T-cell (primary cell): ENCODE measurements at places on chromosomes 6 and 20. TPM values are rescaled to one million over a fixed set of nuclear protein-coding genes. Genes with fewer than 3 reads are reported as not detected.

DNA sequence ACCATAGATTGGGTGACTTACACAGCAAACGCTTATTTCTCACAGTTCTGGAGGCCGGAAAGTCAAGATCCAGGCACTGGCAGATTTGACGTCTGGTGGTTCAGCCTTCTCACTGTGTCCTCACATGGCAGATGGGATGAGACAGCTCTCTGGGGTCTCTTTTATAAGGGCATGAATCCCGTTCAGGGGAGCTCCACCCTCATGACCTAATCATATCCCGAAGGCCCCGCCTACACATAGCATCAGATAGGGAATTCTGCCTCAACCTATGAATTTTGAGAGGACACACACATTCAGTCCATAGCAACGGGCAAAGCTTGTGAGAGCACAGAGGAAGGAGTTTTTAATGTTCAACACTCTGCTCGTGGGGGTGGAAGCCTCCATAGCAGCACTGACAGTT lies 27.5 kb downstream of the DAAM2 start:
- no peak overlapping the region for H3K4me3 ChIP-seq
- no peaks in the 10 kb centered on the region for H3K4me1 ChIP-seq
- DNase-seq, result no peak
- H3K27me3 ChIP-seq, result peaks cover 9% of the 10 kb centered on the region

SEMG1 gene
- total RNA-seq, result not detected

DNAH8 gene
- 0.10 TPM for total RNA-seq

DNA sequence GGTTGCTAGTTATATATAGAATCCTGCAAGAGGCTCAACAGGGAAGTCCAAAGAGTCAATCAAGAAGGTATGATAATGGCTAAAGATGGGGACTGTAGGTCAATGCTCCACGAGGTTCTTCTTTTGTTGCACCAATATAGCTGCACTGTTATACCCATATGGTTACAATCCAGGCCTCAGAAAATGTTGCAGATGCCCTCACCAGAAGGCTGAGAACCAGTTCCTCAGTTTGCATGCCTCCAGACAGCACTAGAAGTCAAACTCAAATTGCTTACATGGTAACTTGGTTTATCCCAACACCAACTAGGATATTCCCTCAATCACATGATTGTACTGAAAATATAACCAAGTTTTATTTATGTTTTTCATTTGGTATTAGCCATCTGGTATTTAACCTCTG lies 12.1 kb downstream of the EEF1A1 start:
- H3K4me1 ChIP-seq, result no peaks in the 10 kb centered on the region
- no peak overlapping the region for H3K27ac ChIP-seq
- peaks cover 13% of the 10 kb centered on the region for H3K36me3 ChIP-seq

DNA sequence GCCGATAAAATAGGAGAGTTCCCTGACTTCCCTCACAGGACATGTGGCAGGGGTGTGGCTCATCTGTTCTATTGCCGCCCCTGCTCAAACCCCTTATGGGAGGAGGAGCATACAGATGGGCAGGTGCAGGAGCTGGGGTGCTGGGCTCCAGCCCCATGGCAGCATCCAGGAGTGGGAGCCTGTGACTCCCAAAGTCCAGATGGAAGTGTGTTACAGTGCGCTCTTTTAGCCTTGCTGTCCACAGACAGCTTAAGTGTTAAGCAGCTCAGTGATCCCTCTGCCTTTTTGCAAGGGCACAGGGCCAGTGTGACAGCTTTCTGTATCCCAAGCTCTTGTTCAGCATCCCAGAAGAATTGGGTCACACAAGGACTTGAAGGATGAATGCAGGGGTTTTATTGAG lies 212.3 kb upstream of the MYLIP start:
- H3K4me1 ChIP-seq, result no peaks in the 10 kb centered on the region
- H3K36me3 ChIP-seq, result no peaks in the 10 kb centered on the region
- no peak overlapping the region for H3K27ac ChIP-seq
- H3K4me3 ChIP-seq, result no peak overlapping the region
- no peak for DNase-seq

- H3K36me3 ChIP-seq, result no peaks in the 10 kb centered on the region
- no peaks in the 10 kb centered on the region for H3K27me3 ChIP-seq
- no peak overlapping the region for H3K4me3 ChIP-seq
- H3K4me1 ChIP-seq, result peaks cover 20% of the 10 kb centered on the region
Measured at GRCh38 chr6:127345521-127345920, 2.1 kb upstream of the ECHDC1 start.

- no peak for DNase-seq
- H3K27ac ChIP-seq, result no peak overlapping the region
- no peak overlapping the region for H3K4me3 ChIP-seq
- no peaks in the 10 kb centered on the region for H3K27me3 ChIP-seq
- no peaks in the 10 kb centered on the region for H3K36me3 ChIP-seq
Measured at GRCh38 chr6:99711302-99711701, 104.7 kb downstream of the PRDM13 start.

GRCh38 chr6:152575161-152575560 lies 62.0 kb downstream of the SYNE1 start:
- no peaks in the 10 kb centered on the region for H3K36me3 ChIP-seq
- H3K27me3 ChIP-seq, result no peaks in the 10 kb centered on the region
- H3K27ac ChIP-seq, result no peak overlapping the region
- DNase-seq, result no peak
- no peak overlapping the region for H3K4me3 ChIP-seq
- H3K4me1 ChIP-seq, result no peaks in the 10 kb centered on the region

GRCh38 chr20:43318755-43319297 lies 129.1 kb upstream of the PTPRT start:
- H3K4me1 ChIP-seq, result no peaks in the 10 kb centered on the region
- peaks cover 4% of the 10 kb centered on the region for H3K27me3 ChIP-seq
- H3K36me3 ChIP-seq, result no peaks in the 10 kb centered on the region

DNA sequence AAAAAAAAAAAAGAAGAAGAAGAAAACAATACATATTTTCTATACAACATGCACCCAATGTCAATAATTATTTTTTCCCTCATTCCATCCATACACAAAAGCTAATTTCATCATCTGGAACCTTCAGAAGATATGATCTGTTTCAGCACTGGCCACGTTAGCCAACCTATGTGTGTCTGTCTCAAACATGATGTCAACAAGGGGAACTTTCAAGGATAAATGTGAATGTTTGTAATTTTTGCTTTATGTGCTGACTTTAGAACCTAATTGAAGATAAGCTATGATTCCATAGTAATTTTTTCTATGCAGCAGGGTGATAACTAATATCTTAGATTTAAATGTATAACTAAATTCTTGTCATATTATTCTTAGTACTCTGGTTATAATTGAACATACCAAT lies 37.9 kb downstream of the IPCEF1 start:
- DNase-seq, result no peak
- no peaks in the 10 kb centered on the region for H3K4me1 ChIP-seq
- peaks cover 12% of the 10 kb centered on the region for H3K27me3 ChIP-seq
- H3K36me3 ChIP-seq, result no peaks in the 10 kb centered on the region

DNA sequence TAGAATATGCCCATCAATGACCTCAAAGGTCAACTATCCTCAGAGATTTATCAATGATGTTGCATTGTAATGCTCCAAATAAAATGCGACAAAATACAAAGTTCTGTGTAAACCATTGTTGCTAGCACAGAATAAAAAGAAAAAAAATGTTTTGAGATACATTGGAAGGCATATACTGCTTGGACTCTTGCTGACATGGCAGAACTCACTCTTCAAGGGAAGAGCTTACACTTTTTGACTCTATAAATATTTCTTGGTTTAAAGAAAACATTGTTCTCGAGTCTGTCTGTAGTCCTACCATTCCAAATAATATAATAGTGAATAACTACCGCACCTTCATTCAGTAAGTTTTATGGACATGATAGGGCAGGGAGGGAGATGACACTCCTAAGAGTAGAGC lies 178.7 kb upstream of the RSPO3 start:
- H3K4me1 ChIP-seq, result no peaks in the 10 kb centered on the region
- H3K4me3 ChIP-seq, result no peak overlapping the region
- H3K27me3 ChIP-seq, result no peaks in the 10 kb centered on the region
- H3K27ac ChIP-seq, result no peak overlapping the region
- DNase-seq, result no peak

- H3K4me1 ChIP-seq, result no peaks in the 10 kb centered on the region
- DNase-seq, result no peak
- H3K27ac ChIP-seq, result no peak overlapping the region
- no peak overlapping the region for H3K4me3 ChIP-seq
- no peaks in the 10 kb centered on the region for H3K36me3 ChIP-seq
- H3K27me3 ChIP-seq, result no peaks in the 10 kb centered on the region
Measured at GRCh38 chr6:150756173-150756572, 109.3 kb upstream of the MTHFD1L start.

- no peak overlapping the region for H3K27ac ChIP-seq
- no peaks in the 10 kb centered on the region for H3K36me3 ChIP-seq
- H3K4me3 ChIP-seq, result no peak overlapping the region
- no peaks in the 10 kb centered on the region for H3K4me1 ChIP-seq
- no peak for DNase-seq
Measured at GRCh38 chr6:82330171-82330804, 33.3 kb upstream of the TPBG start.

GRCh38 chr6:2866171-2866846 lies 24.6 kb upstream of the SERPINB1 start:
- H3K27me3 ChIP-seq, result no peaks in the 10 kb centered on the region
- no peaks in the 10 kb centered on the region for H3K36me3 ChIP-seq
- H3K27ac ChIP-seq, result no peak overlapping the region
- DNase-seq, result no peak

DNA sequence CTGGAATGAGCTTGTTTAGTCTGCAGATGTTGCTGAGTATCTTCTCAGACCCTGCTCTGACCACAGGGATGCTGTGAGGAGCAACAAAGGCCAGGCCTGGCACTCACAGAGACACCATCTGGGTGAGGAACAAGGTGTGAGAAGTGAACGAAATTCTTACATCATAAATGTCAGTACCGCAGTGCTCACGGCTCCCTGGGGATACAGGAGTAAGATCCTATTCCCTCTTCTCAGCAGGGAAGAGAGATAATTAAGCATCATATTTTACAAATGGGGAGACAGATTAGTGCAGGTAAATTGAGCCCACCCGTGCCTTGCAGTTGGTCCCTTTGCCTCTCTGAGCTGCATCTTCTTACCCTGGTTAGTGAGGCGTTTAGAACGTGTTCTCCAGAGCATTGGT lies 106.2 kb downstream of the DTD1 start:
- no peaks in the 10 kb centered on the region for H3K27me3 ChIP-seq
- H3K27ac ChIP-seq, result no peak overlapping the region
- DNase-seq, result no peak
- H3K4me1 ChIP-seq, result no peaks in the 10 kb centered on the region
- no peak overlapping the region for H3K4me3 ChIP-seq
- peaks cover 2% of the 10 kb centered on the region for H3K36me3 ChIP-seq

DNA sequence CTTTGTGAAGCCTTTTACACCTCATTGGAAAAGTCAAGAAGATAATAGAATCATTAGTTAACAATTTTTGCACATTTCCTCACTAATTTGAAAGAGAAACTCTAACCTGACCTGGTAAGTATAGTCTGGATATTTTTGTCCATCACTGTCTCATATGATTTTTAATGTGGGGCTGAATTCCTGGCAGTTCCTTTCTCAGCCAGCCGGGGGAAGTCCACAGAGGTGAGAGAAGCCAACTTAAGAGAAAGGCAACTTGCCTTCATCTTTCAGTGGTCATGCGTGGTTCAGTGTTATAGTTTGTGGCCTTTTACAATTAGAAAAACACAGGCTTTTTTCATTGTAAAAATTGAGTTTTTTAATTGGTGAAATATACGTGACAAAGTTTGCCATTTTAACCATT lies 80.6 kb downstream of the CDYL start:
- H3K36me3 ChIP-seq, result peaks cover 3% of the 10 kb centered on the region
- H3K4me1 ChIP-seq, result no peaks in the 10 kb centered on the region
- no peaks in the 10 kb centered on the region for H3K27me3 ChIP-seq
- no peak for DNase-seq

DNA sequence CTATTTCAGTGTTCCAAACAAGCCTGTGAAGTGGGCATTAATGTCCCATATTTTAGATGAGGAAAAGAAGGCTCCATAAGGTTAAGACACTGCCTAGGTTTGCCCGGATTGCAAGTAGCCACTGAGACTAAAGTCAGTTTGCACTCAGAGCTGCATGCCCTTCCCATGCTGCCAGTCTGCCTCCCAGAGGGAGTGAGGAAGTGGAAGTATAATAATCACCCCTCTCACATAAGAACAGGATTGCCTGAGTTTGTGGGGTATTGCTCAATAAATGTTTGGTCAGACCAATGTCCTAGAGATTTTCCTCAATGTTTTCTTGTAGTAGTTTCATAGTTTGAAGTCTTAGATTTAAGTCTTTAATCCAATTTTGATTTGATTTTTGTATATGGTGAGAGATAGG lies 43.9 kb upstream of the CLIC5 start:
- no peaks in the 10 kb centered on the region for H3K4me1 ChIP-seq

PLCG1 gene
- total RNA-seq, result 390 TPM

PCMTD2 gene
- total RNA-seq, result 160 TPM

CCM2L gene
- total RNA-seq, result not detected

- no peak overlapping the region for H3K27ac ChIP-seq
- no peaks in the 10 kb centered on the region for H3K27me3 ChIP-seq
- DNase-seq, result no peak
- H3K4me3 ChIP-seq, result no peak overlapping the region
- no peaks in the 10 kb centered on the region for H3K4me1 ChIP-seq
- H3K36me3 ChIP-seq, result peaks cover 28% of the 10 kb centered on the region
Measured at GRCh38 chr6:105301756-105302616, 100.9 kb downstream of the PREP start.

DNA sequence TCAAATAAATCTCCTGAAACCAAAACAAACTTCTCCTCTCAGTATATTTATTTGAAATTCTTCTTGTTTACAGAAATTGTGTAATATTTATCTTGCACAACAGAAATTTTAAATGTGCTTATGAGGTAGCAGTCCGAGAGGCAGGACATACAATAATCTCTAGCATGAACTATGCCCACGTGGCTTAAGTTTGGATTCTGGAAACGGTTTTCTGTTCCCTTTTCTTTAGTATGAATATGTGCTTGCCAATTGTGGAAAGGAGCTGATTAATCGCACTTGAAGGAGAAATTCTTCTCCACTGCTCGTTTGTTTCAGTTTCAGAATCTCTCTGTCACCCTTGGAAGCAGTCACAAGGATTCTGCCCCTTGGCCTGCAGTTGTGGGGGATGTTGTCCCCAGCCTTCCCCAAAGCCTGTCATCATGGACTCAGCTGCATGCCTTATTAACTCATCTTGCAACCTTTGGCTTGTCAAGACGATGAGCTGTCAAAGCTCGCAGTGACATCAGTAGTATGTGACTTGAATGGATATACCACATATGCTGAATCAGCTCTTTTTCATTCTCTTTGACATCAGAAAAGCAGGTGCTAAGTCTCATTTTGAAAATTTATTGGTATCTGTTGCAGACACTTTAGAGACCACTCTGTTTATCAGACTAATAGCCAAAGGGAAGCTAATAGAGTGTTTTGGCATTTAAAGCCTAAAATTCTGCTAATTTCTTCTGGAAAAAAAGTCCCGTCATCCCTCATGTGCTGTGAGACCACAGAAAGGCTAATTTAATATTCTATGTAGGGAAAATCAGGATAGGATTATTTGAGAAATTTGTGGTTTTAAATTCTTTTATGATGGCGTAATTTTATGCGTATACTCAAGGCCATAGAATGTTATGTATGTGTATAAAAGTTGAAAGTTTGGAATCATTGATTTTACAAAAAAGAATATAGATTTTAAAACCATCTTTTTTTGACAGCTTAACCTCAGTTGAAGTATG lies 186.8 kb downstream of the ARID1B start:
- no peak overlapping the region for H3K4me3 ChIP-seq
- H3K36me3 ChIP-seq, result peaks cover 4% of the 10 kb centered on the region
- DNase-seq, result no peak
- no peaks in the 10 kb centered on the region for H3K27me3 ChIP-seq

GRCh38 chr6:121437851-121438651 lies 2.6 kb downstream of the GJA1 start:
- no peaks in the 10 kb centered on the region for H3K36me3 ChIP-seq
- peaks cover 18% of the 10 kb centered on the region for H3K27me3 ChIP-seq
- H3K27ac ChIP-seq, result no peak overlapping the region
- peak overlapping the region; percentile 51 for H3K4me3 ChIP-seq
